GM23248 (cell line): ENCODE measurements at places on chromosomes 6 and 20. TPM values are rescaled to one million over a fixed set of nuclear protein-coding genes. Genes with fewer than 3 reads are reported as not detected.
A peak's percentile ranks its signal among the peaks of the same experiment; 100 is the strongest.

GRCh38 chr20:43457640-43458421 lies at the start of gene SRSF6:
SRSF6 (plus strand) TSS chr20:43457896; CDS start chr20:43458034, 138 bp downstream.
- H3K36me3 ChIP-seq, result peaks cover 38% of the 10 kb centered on the region
- no peaks in the 10 kb centered on the region for H3K27me3 ChIP-seq
- H3K4me3 ChIP-seq, result peak within 1 kb of the TSS; percentile 94
- H3K27ac ChIP-seq, result peak within 1 kb of the TSS; percentile 100
- peaks cover 17% of the 10 kb centered on the region; the same call in 1 of the 2 replicates for H3K4me1 ChIP-seq
- peak; percentile 97 for DNase-seq

The RIMS1 gene
- 9.7 and 10.6 TPM in 2 replicates for total RNA-seq

GRCh38 chr20:51700809-51701285 lies 67.3 kb downstream of the ATP9A start:
- peak; percentile 66 for DNase-seq
- H3K4me1 ChIP-seq, result peaks cover 12% of the 10 kb centered on the region
- H3K36me3 ChIP-seq, result no peaks in the 10 kb centered on the region
- H3K27me3 ChIP-seq, result no peaks in the 10 kb centered on the region

GRCh38 chr6:2853769-2854395 lies 12.2 kb upstream of the SERPINB1 start:
- H3K36me3 ChIP-seq, result no peaks in the 10 kb centered on the region
- H3K4me3 ChIP-seq, result peak overlapping the region; percentile 93
- DNase-seq, result peak; percentile 87
- peak overlapping the region; percentile 99 for H3K27ac ChIP-seq
- no peaks in the 10 kb centered on the region for H3K27me3 ChIP-seq

- no peaks in the 10 kb centered on the region for H3K27me3 ChIP-seq
- H3K4me1 ChIP-seq, result peaks cover 15% of the 10 kb centered on the region
- H3K27ac ChIP-seq, result no peak overlapping the region
- DNase-seq, result peak; percentile 27
- no peaks in the 10 kb centered on the region for H3K36me3 ChIP-seq
These were observed 48.2 kb downstream of the JAG1 start for GRCh38 chr20:10625641-10626040.

The OR2H2 gene
- total RNA-seq, result not detected in 2 replicates

The TUBB1 gene
- total RNA-seq, result not detected in 2 replicates

DNA sequence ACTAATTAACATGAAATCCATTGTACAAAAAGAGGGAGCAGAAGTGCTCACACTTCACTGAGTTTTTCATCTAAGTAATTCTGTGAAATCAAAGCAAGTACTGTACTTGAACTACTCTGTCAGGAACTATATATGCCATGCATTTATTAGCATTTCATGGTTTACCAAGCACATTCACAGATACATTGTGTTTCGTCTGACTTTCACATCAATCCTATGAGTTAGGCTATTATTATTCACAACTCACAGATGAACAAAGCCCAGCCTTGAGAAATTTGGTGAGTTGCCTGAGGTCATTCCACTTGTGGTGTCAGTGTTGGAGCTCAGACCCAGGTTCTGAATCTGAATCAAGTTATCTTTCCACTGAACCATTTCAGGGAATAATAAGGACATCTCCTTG lies 33.7 kb upstream of the TENT5A start:
- no peak overlapping the region for H3K27ac ChIP-seq
- no peak overlapping the region for H3K4me3 ChIP-seq
- peaks cover 14% of the 10 kb centered on the region for H3K4me1 ChIP-seq
- no peaks in the 10 kb centered on the region for H3K27me3 ChIP-seq
- DNase-seq, result no peak
